ENCODE measurements at places on chromosomes 7 and 10. TPM values are rescaled to one million over a fixed set of nuclear protein-coding genes. Genes with fewer than 3 reads are reported as not detected.

The ANK3 gene
- polyA plus RNA-seq = 49.1 TPM

The MDFIC gene
- polyA plus RNA-seq = 13.5 TPM

The GJD4 gene
- not detected for polyA plus RNA-seq

The VWDE gene
- not detected for polyA plus RNA-seq

The CNTNAP2 gene
- polyA plus RNA-seq = 0.07 TPM

All from heart right ventricle (tissue), 16 donors.